ENCODE measurements at places on chromosomes 6 and 20.

GRCh38 chr6:87738744-87739143 is 36.7 kb upstream of the AKIRIN2 start:
- DNase-seq, result no peak

- DNase-seq, result no peak
Observed at GRCh38 chr6:41571021-41571780, 25.0 kb downstream of the FOXP4 start.

GRCh38 chr6:35582315-35582714 is 69.6 kb upstream of the TULP1 start:
- DNase-seq, result no peak

GRCh38 chr20:34334654-34335407 is 28.2 kb upstream of the ITCH start:
- DNase-seq, result no peak

DNA sequence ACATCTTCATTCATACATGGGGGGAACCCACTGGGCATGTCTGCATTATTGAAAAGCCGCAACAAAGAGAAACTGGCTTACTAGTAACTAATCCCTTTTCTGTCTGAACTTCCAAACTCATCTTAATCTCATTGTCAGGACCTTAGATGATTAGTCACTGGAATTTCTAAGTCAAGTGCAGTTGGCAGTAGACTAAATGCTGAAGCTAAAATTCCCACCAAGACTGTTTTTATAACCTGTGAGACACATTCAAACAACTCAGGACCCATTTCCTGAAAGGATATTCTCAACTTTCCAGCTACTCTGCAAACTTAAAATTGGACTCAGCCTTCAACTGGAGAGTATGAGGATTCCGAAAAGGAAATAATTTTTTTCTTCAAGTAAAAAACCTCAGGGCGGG is 94.8 kb upstream of the SCAF8 start:
- no peak for DNase-seq

DNA sequence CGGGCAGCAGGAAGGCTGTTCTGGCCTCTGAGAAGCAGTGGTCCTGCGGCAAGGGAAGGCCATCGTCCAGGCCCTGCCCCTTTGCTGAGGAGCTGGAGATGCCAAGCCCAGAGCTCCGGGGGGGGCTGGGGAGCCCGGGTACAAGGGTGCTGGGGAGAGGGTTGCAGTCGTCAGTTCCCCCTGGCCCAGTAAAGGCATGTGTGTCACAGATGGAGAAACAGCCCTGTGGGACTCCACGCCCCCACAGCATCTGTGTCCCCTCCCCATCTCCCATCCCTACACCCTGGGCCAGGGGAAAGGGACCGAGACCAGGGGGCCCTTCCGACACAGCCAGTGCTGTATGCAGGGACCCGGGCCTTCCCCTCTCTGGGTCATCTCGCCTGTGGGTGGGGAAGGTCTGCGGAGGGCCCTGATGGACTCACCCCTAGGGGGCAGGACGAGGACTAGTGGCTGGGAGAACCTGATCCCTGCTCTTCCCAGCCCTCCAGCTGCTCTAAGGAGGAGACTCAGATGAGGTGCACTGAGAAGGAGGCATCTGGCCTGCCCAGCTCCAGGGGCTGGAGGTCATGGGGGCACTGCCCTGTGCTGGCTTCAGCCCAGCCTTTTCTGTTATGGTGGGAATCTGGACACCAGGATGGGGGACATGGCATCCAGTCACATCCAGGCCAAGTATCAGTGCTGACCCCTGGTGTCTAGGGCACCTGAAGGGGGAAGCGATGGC is 609 bp downstream of the MYL9 start:
- no peak for DNase-seq

- no peak for DNase-seq
Observed at GRCh38 chr6:36577301-36577700, 16.9 kb upstream of the SRSF3 start.

- DNase-seq, result no peak
Observed at GRCh38 chr6:2085657-2086056, 159.7 kb downstream of the GMDS start.

- DNase-seq, result no peak
Observed at GRCh38 chr20:37369846-37370245, 23.9 kb downstream of the SRC start.

- DNase-seq, result no peak
Observed at GRCh38 chr6:53790886-53791285, 3.9 kb upstream of the LRRC1 start.

- no peak for DNase-seq
Observed at GRCh38 chr6:111423960-111424846, 58.8 kb downstream of the REV3L start.

DNA sequence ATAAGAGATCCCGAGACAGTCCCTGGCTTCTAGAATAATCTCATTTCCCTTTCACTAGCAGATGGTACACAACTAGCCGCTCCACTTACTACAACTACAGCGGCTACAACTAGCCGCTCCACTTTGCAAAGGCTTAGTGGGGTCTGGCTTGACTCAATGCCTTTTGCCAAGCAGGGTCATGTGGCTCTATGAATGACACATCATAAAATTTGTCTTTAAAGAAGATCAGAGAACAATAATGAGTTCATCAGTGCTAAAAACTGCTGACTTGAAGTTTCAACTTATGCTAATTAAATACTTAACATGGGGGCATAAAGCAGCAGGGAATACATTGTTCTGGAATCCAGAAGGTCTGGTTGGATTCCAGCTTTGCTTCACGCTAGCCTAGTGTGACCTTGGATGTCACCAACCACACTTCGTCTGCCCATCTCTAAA is 2.0 kb upstream of the MICAL1 start:
- no peak for DNase-seq

DNA sequence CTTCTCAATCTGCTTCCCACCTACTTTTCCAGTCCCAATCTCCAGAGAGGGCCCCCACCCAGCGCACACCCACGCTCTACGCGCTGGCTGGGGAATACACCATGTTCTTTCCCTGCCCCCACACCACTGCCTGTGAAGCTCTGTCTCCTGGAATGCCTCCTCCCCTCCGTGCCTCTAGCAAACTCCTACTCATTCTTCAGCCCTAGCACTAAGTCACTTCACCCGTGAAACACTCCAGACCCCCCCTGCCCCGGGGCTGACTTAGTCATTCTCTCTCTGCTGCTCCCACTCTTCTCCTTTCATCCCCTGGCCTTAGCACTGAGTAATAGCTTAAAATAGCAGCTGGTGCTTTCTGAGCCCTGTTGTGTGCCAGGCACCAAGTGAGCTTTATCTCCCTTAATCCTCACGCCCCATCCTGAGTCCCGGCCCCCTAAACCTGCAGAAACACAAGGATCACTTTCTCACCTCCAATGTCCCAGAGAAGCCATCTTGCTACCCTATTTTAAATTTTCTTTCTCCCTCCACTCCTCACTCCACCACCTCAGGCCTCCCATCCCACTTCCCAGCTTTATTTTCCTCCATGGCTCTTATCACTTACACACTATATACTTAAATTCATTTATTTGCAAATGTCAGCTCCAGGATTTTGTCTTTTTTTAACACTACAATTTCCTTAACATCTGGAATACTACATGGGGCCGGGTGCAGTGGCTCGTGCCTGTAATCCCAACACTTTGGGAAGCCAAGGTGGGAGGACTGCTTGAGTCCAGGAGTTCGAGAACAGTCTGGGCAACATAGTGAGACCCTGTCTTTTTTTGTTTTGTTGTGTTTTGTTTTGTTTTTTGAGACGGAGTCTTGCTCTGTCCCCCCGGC is 6.3 kb upstream of the PARD6B start:
- DNase-seq, result no peak

DNA sequence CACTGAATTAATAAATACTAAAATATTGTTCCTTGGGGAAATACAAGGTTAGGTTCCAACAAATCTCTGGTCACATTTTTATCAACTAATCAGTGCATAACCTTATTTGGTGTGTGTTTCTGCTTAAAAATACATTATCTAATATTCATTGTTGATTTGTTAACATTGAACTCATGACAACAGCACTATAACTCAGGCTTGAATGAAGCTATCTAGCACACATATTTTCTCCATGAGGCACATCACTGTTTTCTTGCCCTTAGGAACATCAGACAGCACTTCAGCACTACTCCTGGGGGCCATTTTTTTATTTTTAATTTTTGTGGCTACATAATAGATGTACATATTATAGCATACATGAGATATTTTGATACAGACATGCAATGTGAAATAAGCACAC is 277.2 kb upstream of the NT5E start:
- DNase-seq, result no peak

DNA sequence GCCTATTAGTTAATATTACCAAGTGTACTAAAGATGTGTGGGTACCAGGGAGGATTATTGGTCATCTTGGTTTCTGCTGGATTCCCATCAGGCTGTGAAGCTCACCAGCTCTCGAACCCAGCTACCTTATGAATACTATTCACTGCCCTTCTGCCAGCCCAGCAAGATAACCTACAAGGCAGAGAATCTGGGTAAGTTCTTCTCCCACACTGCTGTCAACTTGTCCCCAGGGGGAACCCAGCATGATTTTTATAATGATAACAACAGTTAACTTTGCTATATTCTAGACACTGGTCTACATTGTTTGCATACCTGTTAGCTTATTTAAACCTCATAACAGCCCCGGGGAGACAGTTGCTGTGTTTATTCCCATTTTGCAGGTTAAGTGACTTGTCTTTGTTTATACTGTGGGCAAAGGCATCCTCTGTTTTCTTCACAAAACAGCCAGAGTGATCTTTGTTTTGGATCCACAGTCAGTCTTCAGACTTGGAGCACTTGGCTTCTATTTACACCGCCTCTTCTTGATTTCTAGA is 26.5 kb downstream of the TM9SF4 start:
- no peak for DNase-seq
